ENCODE measurements at places on chromosomes 7 and 10.

DNA sequence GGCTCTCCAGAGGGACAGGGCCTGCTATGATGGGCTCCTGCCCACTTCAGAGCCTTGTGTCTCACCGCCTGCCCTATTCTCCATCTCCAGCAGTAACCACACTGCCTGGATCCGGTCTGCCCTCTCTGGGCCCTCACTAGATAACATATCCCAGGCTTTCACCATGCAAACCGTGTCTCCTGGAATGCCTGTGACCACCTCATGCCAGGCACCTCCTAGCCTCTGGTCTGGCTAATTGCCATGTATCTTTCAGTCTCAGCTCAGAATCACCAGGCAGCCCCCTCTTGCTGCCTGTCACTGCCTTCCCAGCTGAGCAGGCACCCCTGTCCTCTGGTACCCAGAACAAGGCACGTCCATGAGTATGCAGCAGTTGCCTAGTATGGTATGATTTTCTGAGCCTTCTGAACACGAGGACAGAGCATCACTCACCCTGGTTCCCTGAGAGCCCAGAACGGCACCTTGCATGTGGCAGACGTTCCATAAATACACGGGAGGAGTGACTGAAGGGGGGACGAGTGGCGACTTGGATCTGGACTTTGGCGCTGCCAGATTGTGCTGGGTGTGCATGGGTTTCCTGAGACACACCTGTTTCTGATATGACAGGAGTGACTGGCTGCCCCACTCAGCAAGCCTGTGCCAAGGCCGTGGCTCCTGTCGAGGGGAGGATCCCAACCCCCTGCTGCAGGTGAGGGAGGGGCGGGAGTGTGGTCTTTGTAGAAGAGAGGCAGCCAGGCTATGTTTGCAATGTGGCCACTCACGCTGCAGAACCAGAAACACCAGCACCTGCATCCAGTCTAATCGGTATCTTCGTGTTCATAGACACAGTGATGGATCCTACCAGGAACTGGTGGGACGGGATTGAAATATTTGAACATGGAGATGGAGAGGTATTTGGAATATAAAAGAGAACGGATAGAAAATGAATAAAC, 95.2 kb downstream of the VOPP1 start:
- DNase-seq, result no peak

DNA sequence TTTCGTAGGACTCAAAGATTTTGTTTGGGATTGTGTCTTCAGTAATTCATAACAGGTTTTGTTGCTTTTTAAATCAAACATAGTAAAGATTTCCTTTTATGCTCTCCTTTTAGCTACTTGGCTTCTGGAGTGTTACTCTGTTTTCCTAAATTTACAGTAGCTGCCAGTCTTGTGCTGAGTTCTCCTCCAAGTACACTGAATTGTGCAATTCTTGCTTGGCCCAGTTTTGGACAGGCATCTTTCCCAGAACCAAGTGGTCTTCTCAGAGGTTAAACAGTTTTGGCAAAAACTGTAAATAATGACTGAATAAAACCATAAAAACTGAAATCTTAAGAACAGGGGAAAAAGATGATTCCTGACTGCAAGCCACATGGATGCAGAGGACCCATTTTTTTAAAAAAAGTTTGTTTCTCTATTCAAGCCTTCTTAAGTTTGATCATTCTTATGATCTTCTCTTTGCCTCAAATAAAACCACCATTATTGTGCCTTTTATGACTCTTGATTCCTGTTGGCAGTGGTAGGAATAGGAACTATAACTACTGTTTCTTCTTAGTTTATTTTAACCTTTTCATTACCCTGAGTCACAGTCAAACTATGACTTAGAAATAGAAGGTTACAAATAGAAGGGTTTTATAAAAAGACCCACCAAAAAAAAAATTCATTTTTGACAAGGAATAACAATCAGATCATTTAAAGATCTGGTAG, 88.0 kb downstream of the MDFIC start:
- peak; percentile 28 for DNase-seq

DNA sequence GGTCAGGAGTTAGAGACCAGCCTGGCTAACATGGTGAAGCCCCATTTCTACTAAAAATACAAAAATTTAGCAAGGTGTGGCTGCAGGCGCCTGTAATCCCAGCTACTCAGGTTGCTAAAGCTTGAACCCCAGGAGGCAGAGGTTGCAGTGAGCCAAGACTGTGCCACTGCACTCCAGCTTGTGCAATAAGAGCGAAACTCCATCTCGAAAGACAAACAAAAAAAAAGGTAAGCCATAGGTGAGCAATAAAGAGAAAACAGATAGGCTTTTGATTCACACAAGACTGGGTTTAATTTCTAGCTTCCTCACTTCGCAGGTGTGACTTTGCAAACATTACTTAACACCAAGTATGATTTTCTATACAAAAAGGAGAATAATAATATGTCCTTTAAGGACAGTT, 72.3 kb upstream of the ACBD5 start:
- peak; percentile 15 for DNase-seq

DNA sequence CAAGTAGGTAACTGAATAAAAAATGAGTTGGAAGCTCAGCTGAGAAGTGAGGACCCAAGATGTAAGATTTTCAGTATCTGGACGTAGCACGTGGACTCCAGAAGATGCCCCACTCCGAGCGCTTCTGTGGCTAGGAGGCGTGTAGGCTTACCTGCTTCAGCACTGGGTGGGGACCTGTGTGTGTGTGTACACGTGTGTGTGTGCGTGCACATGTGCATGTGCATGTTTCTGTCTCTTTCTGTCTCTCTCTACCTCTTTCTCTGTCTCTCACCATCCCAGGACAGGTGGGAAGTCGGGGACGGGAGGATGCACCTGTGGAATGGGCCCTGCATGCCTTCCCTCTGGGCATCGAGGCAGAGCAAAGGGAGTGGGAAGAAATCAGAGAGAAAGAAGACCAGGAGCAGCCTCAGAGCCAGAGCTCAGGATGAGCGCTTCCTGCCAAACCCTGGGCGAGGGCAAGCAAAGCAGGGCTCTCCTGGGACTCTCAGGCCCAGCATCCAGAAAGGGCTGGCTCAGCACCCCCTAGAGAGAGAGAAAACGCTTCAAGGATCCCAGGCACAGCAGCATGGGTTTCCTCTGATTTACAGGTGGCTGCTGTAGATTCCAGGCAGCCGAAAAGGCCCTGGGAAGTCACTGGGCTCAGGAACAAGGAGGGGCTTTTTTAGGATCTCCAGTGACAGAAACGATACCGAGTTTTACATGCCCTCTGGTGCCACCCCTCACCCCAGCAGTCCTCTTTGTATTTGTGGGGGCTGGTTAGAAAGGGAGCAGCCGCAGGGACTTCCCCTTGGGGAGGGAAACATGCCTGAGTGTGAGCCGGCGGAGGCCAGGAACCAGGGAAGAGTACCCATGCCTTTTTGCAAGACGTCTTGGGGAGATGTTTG, 28.5 kb downstream of the CXCL12 start:
- no peak for DNase-seq

DNA sequence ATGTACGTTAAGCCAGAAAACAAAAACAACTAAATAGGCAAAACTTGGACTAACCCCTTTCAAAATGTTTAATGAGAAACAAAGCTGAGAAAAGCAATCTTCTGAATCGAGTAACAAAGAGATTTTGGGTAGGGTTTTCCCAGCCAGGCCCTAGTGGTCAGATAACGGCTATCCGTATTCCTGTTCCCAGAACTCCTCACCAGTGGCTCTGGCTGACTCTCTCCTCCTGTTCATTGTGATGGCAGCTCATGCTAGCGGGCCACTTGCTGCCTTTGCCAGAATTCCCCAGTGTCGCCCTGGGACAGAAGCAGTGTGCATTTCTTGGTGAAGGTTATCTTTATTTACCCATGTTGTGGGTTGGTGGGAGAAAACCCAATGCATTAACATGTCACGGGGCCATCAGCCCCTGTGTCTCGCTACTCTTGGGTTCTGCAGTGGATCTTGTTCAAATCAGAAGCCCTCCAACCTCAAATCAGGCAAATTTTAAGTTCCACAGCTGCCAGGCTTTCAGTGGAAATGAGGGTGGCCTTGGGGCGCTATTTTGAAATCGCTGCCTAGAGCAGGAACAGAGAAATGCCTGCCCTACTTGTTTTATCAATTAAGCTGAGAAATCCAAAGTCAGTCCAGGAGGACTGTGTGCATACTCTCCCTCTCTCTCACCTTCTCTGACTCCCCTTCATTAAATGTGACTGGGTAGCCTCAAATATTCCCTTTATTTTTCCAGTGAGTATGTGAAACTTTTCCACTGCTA, 164.5 kb upstream of the NPVF start:
- DNase-seq, result no peak

DNA sequence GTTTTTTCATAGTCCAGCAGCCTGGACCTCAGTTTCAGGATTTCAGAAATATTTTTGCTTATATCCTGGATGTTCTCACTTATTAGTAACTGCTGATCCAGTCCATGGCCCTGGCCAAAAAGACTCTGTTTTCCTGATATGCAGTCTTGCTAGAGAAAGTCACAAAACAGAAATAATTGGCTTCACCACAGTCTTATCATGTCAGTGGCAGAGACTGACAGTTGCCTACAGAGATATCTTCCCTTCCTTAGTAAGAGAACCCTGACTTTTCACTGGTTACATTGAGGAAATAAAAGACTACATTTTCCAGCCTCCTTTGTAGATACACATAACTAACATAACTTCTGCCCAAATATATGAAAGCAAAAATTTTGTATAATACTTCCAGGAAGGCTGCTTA, 56.6 kb downstream of the AHR start:
- no peak for DNase-seq

DNA sequence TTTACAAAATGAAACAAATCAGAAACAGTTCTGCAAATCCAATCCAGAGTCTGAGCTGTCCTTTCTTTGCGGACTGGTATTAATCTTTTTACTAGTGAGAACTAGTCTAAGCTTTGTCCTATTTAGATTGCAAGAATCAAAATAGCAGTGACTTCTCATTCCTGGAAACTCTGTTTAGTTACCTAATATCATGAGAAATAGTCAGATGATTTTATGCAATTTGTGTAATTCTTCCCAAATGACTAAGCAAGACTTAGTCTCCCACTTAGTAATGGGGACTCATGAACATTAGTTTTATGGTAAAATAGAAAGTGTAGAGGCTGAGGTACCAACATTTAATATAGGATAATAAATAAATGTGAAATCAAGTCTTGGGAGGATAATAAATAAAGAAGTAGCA, 341.3 kb downstream of the DNAJB9 start:
- no peak for DNase-seq

GRCh38 chr7:21278944-21279343, 148.9 kb upstream of the SP4 start:
- no peak for DNase-seq

All from activated CD4-positive, alpha-beta T cell treated with anti-CD3 and anti-CD28 coated beads, Interleukin-10, Interleukin-2, amounts not matched to agents 100 ng/mL and 50 ng/mL, durations not matched to agents 16 hours and 8 hours (primary cell).